ENCODE measurements at places on chromosomes 16 and 17.

- DNase-seq: peak; percentile 52
Measured at GRCh38 chr17:61389670-61390478, 9.8 kb upstream of the TBX2 start.

DNA sequence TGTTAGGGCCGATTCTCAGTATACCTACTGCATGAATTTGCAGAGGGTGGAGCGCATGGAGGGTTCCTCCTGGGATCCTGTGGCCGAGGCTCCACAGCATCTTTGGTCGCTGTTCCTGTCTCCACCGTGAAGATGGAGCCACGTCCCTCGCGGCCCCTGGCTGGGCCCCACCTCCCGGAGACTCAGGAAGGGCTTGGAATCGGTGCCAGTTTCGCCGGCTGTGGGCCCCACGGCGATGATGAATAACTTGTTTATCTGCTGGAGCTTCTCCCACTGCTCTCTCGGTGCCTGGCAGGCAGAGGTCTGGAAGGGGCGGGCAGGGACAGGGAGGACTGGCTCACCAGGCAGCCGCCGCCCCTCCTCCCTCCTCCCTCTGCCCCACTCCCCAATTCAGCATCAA, 8.1 kb downstream of the SLC5A11 start:
- DNase-seq: no peak

GRCh38 chr17:78921437-78921971, 3.7 kb downstream of the TIMP2 start:
- no peak for DNase-seq

DNA sequence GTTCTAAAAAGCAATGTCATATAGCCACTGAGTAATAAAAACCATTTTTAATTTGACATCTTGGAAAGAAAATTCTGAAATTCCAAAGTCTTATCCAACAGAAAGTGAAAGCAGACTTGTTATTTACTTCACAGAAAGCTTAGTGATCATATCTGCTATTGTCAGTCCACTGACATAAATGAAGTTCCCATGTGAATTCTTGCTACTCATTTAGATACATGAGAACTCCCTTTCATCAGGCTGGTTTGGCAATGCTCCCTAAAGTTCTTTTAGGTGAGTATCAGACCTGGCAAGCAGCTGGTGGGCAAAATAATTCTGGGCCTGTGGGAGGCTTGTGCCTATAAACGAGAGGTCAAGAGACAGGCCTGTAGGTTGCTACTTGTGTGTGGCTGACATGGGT, 23.4 kb downstream of the NME2 start:
- no peak for DNase-seq

DNA sequence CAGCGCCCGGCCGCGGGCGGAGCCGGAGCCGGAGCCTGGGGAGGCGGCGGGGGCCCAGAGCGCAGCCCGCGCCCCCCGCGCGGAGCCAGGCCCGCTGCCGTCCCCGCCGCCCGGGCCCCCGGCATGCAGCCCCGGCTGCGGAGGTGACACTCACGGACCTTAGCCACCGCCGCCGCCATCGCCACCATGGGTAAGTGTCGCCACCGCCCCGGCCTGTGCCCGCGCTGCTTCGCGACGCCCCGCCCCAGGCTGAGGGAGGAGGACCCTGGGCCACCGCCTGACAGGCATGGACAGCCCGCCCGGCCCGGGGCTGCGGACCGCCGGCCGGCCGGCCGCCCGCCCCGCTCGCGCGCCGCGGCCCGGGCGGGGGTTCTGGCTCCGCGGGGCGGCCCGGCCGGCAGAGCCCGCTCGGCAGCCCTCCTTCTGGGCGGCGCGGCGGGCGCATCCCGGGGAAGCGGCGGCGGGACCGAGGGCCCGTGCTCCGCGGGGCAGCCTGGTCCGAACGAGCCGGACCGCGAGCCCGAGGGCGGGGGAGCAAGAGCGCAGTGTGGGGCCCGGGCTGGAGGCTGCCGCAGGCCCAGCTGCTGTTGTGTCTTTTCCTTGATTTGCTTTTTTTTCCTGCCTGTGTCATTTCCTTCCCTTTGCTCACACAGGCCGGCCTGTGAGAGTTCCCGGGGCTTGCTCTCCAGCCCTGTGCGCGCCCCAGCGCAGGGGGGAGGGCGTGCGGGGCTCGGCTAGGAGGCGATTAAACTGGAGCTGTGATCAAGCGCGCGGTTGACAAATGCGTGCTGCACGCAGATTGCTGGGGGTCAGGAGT, 565 bp downstream of the MAP3K3 start:
- peak; percentile 59 for DNase-seq

GRCh38 chr16:3665508-3665907, 11.0 kb downstream of the DNASE1 start:
- peak; percentile 47 for DNase-seq

DNA sequence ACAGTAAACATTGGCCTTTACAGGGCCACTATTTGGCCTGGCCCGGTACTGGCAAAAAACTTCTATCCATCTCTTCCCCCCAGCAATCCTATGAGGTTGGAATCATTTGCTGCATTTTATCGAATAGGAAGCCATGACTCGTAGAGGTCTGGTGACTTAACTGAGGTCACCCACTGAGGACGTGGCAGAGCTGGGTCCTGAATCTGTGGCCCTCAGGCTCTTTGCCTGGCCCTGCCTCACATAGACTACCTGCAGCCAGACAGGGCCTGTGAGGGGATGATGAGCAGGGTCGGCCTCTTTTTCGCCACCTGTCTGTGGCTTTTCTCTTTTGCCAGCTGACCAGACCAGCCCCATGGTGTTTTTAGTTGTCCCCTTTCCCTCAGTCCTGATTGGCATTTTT, 1.9 kb downstream of the PPP4C start:
- DNase-seq: no peak

- DNase-seq: peak; percentile 40
Measured at GRCh38 chr17:3961564-3962047, 2.6 kb downstream of the ATP2A3 start.

DNA sequence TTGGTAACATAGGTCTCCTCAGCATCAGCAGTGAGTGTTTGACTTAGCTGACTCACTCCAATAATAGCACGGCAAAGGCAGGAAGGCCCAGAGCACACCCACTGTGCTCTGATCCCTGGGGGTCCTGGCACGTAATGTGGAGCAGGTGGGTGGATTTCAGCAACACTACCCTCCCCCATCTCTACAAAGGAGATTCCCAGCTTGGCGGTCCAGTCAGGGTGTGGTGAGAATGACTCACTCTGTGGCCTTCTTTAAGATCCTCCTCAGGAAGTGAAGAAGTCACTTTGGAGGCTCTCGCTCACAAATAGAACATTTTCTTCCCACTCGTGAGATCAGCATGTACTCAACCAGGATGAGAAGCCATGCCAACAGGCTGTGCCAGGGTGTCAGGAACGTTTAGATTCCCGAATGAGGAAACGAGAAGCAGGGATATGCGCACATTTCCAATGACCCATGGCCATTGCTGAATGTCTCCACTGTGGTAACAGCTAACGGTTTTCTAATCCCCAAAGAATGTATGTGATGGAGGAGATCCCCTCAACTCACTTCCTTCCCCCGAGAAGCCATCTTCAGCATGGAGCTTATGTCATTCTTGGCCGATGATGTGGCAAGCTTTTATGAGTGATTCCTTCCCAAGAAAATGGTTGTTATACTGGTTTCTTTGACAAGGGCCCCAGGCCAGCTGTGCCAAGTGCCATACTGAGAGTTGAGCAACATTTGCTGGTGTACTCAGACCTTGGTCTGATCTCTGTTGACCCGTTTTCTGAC, 365.2 kb downstream of the C16orf95 start:
- DNase-seq: no peak

- no peak for DNase-seq
Measured at GRCh38 chr16:647173-647902, 1.8 kb upstream of the WDR90 start.

- no peak for DNase-seq
Measured at GRCh38 chr17:62744259-62744658, 63.9 kb downstream of the MARCHF10 start.

DNA sequence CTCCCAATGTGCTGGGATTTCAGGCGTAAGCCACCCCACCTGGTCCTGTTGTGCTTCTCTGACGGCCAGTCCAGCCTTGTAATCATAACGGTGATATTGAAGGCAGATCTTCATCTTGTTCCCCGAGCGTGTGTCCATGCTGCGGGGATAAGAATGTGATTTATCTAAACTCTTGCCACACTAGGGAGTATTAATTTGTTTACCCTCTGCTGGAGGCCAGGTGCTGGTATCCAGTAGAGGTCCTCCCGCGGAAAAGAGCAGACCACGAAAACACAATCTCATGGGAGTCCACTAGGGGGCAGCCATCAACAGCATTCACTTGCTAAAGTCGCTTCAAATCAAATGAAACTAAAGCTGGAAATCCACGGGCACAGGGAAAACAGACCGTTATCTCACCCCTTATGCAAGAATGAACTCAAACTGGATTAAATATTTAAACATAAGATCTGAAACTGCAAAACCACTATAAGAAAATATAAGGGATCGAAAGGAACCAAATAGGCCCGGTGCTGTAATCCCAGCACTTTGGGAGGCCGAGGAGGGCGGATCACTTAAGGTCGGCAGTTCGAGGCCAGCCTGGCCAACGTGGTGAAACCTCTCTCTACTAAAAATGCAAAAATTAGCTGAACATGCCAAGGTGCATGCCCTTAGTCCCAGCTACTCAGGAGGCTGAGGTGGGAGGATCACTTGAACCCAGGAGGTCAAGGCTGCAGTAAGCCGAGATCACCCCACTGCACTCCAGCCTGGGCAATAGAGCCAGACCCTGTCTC, 22.3 kb upstream of the RBBP6 start:
- peak; percentile 74 for DNase-seq

DNA sequence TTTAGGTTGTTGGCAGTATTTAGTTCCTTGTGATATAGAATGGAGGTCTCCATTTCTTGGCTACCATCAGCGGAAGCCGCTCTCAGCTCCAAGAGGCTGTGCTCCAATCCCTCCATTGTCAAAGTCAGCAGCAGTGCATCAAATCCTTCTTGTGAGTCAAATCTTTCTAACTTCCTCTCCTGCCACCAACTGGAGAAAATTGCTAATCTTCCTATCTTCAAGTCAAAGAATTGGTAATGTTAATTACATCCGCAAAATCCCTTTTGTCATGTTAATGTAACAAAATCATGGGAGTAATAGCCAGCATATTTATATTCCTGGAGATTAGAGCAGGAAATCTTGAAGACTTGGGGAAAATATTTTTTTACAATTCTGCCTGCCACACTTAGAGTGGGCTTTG, 436.4 kb upstream of the DYNLRB2 start:
- no peak for DNase-seq

DNA sequence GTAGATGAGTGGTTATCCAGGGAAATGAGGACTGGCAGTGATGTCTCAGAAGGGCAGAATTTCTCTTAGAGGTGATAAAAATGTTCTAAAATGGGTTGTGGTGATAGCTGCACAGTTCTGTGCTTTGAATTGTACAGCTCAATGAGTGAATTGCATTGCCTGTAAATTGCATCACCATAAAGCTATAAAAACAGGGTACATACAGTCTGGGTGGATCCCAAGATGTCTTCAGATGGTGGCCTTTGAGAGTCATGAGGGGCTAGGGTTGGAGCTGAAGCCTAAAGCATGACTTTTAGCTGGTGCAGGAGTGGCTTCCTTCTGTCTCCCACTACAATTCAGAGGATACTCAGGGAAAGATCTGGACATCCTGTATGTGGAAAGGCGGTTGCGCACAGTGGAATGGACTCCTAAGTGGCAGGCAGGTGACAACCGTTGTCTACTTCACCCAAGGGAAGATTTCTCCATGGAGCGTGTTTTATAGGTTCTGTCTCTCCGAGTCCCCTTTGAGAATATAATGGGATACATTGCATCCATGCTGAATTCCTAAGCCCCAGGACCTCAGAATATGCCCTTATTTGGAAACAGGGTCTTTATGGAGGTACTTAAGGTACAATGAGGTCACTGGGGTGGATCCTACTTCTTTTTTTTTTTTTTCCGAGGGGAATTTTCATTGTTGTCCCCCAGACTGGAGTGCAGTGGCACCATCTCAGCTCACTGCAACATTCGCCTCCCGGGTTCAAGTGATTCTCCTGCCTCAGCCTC, 1.6 kb upstream of the IL32 start:
- DNase-seq: no peak

DNA sequence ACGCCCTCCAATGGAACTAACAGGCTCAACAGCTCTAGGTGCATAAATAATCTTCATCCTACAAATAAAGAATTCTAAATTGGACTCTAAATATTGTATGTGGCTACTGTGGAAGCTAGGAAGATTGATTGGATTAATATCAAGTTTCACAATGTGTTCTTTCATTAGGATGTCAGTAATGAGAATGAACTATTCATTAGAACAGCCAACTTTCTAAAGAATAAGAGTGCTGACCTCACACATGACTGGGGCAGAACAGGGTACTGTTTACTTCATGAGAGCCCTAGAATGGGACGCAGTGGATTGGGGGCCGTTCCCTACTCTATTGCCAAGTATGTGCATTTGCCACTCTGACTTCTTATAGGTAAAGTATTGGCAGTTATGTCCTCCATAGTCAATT, 528.2 kb upstream of the RBFOX1 start:
- no peak for DNase-seq

DNA sequence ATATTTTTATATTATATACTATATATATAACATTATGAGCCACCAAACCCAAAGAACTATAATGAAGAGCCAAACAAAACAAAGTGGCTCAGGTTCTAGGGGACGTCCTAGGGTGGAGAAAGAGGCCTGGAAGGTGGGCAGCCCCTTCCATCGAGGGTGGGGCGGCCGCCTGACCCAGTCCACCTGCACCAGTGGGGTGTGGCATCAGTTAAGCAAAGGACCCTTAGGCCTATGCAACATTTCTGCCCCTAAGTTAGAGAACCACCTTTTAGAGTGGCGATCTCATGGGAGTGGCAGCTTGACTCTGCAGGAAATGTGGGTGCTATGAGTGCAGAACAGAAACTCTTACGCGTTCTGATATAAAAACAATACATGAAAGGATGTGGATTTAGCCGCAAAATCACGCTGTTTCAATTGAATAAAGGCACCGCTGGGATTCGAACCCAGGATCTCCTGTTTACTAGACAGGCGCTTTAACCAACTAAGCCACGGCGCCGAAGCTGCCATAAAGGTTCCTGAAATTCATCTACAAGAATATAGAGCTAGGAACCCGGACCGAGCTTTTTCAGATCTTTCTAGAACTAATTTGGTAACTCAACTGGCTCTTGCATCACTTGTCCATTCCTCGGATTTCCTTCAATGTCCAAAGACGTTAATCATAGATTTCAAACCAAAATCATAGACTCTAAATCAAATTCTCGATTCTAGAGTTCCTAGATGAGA, 15.6 kb upstream of the AURKB start:
- DNase-seq: peak; percentile 54

- no peak for DNase-seq
Measured at GRCh38 chr17:22374741-22375140, 682.4 kb downstream of the KCNJ18 start.

DNA sequence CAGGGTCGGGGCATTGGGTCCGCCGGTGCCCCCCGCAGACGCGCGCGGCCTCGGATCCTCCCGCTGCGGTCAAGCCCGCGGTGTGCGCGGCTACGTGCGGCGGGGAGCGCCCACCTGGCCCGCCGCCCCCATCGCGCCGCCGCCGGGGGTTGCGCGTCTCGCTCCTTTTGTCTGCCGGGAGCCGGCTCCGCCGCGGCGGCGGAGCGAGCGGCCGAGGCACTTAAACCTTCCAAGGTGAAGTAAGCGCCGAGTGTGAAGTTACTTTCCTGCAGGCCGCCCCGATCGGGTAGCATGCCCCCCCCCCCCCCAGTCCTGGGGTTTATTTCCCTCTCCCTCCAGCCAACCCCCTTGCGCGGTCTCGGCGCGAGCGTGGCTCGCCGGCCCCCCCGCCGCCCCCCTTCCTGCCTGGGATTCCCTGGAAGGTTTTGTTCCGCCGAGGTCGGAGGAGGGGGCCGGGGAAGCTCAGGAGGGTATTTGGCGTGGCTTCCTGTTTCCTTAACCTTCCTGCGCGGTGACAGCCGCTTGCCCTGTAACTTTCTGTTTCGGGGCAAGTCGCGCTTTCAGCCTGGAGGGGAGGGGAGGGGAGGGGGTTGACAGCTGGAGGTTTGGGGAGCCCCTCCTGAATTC, 56.6 kb upstream of the GSE1 start:
- DNase-seq: peak; percentile 56

GRCh38 chr16:8756755-8757154, 40.7 kb downstream of the TMEM186 start:
- DNase-seq: no peak

Data from activated CD8-positive, alpha-beta memory T cell treated with anti-CD3 and anti-CD28 coated beads, Interleukin-2, amount 50 U/mL, for 4 hours (primary cell).